MV-4-11 (cell line): ENCODE measurements at places on chromosomes 11 and 22.

DNA sequence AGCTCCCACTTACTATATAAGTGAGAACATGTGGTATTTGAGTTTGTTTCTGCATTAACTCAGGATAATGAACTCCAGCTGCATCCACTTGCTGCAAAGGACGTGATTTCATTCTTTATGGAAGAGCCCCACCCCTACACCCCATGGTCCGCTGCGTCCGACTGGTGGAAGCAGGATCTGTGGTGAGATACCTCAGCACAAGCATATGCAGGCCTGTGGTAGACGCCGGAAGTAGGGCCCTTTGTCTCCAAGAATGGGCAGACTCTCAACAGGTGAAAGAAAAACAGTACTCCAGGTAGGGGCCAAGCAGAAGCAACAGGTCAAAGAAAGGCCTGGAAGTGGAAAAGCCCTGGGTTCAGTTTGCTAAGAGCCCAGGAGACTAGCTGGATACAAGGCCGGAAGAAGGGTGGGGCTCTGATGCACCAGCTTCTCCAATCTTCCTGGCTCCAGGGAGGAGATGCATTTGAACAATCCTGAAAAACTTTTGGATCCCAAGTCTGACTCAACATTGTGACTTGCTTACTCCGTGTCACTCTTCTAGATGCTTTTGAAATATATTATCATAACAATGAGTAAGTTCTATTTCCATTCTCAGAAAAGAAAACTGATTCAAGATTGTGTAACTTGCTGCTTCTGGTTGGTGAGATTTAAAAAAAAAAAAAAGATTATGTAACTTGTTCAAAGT is 30.4 kb downstream of the NEAT1 start:
- peak; percentile 90 for DNase-seq

DNA sequence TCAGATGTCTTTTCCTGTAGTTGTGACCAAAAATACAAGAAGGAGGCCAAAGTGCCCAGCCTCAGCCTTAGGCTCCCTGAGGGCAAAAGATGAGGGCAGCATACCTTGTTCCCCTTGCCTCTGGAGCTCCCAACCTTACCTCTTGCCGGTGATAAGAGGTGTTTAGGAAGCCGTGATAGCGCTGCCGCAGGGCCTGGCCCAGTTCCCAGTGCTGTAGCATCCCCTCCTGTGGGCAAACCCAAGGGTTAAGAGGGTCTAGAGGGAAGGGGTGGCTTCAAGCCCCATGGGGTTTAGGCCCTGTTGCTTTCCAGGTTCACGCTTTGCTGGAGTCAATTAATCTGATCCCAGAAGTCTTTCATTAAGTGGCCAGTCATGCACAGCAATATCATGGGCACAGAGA is 1.1 kb downstream of the ACP2 start:
- DNase-seq = no peak

DNA sequence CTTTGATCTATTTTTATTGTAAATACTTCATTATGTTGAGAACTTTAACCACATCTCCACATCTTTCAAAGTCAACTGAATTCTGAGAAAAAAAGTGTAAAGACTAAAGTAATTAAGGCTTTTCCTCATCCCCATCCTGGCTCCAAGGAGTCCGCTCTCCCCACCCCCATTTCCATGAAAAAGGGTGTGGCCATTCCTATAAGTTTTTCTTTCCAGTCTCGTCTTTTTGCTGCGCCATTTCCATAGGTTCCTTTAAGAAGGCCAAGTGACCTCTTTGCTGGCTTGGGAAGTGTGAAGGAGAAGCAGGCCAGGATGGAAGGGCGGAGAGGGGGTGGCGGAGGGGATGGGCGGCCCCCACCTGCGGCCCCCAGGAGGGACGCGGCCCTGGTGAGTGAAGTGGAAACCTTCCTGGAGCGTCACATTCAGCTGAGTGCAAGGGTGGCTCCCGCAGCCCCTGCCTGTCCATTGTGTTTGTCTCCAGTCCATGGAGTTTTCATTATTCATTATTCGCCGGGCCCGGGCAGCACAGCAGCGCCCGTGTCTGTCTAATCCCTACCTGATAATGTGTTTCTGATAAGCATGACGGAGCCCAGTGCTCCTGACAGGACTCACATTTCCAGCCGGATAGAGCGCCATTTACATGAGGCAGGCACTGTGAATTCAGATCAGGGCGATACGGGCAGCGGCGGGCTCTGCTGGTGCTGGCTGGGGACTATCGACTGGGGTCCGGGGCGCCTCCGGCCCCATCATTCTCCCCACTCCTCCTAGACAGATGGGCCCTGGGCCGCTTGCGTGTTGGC is 739.8 kb downstream of the OPCML start:
- DNase-seq = no peak

- DNase-seq = peak; percentile 36
Measured at GRCh38 chr11:85813721-85814120, 2.8 kb upstream of the SYTL2 start.

- no peak for DNase-seq
Measured at GRCh38 chr11:92852946-92853345, 116.5 kb upstream of the MTNR1B start.
